ENCODE measurements at places on chromosomes 12 and 14.
A peak's percentile ranks its signal among the peaks of the same experiment; 100 is the strongest.

GRCh38 chr12:11958221-11959091 lies 112.3 kb upstream of the BCL2L14 start:
- DNase-seq, result peak; percentile 79

DNA sequence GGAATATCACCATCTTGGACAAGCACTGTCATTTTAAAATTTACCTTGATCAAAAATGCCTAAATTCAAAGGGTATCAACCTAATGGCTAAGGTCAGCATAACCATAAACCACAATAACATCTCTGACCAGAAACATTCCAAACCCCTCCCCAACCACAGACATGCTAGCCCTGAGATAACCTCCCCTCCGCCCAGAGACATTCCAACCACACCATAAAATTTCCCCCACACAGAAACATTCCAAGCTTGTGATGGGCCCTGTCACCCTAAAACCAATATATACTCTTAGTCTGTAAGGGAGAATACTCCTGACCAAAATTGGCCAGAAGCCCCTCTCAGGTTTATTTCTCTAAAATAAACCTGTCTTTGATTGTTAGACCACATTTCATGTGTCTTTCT lies 17.7 kb downstream of the EPYC start:
- DNase-seq, result no peak

GRCh38 chr12:3158851-3159465 lies 81.8 kb downstream of the TSPAN9 start:
- DNase-seq, result no peak

DNA sequence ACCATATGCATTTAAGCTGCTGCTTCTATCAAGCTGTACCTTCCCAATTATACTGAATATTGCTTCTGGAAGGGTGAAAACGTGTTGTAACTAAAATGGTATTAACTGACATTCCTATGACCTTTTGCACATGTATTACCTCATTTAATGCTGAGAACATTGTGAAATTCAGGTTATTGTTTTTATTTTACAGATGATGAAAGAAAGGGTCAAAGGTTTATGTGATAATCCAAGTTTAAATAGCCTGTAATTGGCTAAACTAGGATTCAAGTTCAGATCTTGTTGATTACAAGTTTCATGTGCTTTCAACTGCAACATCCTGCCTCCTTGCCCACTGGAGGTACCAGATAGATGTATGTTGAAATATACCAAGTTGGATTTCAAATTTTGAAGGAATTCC lies 433.3 kb upstream of the PRICKLE1 start:
- no peak for DNase-seq

DNA sequence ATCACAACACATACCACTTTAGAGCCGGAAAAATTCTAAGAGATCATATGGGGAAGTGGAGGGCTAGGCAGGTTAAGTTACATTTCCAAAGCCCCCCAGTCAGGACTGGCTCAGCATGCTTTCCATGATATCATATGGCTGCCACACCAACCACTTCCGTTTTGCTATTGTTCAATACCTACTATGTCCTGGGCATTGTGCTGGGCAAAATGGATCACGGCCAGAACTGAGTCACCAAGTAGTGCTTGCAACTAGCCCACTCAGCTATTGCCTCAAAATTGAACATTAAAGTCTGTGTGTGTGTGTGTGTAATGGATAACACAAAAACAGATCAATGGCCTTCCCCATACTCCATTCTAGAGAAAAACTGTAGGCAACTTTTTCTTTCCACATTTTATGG lies 22.7 kb downstream of the WIF1 start:
- DNase-seq, result no peak

All from glomerular endothelial cell (primary cell).